ENCODE measurements at places on chromosomes 16 and 17.

GRCh38 chr17:80703142-80703478 lies 158.5 kb downstream of the RPTOR start:
- peak; percentile 58 for DNase-seq

DNA sequence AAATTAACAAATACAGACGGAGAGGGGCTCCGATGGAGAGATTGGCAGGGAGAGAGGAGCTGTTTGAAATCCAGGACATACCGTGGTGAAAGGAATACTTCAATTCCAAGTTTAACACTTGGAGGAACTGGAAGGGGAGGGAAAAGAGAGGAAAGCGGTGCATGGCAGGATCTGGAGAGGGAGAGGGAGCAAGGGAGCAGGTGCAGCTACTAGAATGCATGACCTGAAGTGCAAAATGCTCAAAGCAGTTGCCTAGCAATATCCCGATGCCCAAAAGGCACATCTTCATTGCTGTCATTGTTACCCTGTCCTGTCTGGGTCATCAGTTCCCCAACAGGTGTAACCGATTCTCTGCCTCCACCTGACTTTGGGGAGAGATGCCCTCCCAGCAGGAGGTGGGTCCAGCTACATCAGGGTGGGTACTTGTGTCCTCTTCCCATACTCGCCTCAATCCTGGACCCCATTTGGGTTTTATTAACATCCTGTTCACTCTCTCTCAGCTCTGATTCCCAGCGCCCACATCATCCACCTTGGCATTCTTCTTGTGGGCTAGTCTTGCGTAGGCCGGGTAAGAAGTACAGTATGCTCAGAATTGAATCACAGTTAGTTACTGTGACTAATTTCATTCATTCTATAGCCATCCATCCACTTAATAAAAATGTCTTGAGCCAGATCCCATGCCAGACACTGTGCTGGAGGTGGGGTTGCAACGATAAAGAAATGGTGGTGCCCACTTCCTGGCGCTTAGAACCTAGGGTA lies 37.4 kb upstream of the EMP2 start:
- no peak for DNase-seq

DNA sequence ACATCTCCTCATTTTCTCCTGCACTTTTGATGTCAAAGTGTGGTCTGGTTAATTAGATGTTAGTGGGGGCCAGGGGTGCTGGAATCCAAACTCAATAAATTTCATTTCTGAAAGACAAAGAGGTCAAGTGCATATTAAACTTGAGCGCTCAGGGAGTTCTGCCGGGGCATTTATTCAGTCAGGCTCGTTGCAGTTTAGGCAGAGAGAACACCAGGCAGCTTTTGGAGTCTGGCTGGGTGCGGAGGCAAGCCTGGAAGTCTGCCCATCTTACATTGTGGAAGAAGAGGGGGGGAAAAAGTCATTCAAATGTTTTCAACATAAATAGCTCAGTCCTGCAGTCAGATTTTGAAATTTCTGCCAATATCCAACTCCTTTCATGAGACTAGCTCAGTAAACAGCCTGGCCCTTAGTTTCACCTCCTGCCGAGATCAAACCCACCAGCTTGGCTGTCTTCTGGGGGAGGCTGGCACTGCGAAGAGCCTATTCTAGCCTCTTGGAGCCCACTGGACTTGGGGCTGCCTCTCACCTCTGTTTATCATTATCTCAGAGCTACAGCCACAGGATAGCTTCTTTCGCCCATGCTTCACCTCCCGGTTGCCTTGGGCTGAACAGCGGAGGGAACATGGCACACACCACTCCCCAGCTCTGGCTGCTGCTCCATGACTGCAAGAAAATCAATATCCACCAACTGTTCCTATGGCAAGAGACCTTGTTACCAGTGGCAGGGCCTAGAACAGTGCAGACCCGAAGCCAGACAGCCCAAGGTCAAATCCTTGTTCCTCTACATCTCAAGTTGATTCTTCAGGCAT lies 177.4 kb upstream of the CDH5 start:
- no peak for DNase-seq

DNA sequence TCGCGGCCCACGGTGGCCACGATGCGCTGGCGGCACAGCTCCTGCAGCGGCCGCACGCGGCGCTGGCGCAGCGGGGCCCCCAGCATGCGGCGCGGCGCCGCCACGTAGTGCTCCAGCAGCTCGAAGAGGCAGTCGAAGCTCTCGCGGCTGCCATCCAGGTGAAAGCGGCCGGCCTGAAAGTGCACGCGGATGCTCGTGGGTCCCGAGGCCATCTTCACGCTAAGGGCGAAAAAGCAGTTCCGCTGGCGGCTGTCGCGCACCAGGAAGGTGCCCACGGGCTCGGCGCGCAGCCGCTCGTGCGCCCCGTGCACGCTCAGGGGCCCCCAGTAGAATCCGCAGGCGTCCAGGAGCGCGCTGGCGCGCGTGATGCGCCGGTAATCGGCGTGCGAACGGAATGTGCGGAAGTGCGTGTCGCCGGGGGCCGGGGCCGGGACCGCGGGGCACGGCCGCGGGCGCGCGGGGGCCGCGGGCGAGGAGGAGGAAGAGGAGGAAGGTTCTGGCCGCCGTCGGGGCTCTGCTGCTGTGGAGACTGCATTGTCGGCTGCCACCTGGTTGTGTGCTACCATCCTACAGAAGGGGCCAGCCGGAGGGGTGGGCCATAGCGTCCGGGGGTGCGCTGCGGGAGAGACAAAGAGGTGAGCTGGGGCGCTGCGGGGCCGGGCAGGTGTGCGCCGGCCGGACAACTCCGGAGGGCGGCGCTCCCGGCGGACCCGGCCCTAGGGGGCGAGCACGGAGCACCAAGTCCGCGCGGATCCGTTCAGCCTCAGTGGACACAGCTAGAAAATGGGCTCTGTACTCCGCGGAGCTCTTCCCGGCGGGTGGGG lies 879 bp downstream of the SOCS1 start:
- DNase-seq: peak; percentile 68

GRCh38 chr17:82668631-82669099 lies 20.4 kb upstream of the WDR45B start:
- peak; percentile 32 for DNase-seq

GRCh38 chr16:78105517-78105916 lies 6.1 kb downstream of the WWOX start:
- DNase-seq: no peak

- DNase-seq: peak; percentile 53
Measured at GRCh38 chr17:35073991-35074627, 10.6 kb upstream of the RFFL start.

DNA sequence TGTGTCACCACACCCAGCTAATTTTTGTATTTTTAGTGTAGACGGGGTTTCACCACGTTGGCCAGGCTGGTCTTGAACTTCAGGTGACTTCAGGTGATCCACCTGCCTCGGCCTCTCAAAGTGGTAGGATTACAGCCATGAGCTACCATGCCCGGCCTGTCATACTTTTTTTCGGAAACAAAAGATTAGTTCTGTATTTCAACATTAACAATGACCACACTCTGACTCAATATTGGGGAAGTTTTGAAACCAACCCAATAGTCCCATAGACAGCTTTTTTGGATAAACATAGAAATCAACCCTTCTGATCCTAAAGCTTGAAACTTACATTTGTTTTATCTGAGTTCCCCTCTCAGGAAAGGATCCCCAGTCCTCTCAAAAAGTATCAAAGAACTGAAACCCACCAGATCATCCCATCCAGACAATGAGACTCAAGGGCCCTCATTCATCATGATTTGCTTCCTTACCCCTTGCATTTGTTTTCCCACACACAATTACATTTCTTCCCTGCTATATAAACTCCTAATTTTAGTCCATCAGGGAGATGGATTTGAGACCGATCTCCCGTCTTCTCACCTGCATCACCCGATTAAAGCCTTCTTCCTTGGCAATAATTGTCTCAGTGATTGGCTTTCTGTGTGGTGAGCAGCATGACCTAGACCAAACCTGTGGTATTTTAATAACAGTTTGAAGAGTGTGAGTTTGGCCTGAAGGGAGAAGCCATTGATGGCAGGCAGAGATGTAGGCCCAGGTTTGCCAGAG lies 7.2 kb upstream of the AGRP start:
- DNase-seq: no peak

GRCh38 chr16:4924593-4925292 lies 12.2 kb downstream of the PPL start:
- no peak for DNase-seq

DNA sequence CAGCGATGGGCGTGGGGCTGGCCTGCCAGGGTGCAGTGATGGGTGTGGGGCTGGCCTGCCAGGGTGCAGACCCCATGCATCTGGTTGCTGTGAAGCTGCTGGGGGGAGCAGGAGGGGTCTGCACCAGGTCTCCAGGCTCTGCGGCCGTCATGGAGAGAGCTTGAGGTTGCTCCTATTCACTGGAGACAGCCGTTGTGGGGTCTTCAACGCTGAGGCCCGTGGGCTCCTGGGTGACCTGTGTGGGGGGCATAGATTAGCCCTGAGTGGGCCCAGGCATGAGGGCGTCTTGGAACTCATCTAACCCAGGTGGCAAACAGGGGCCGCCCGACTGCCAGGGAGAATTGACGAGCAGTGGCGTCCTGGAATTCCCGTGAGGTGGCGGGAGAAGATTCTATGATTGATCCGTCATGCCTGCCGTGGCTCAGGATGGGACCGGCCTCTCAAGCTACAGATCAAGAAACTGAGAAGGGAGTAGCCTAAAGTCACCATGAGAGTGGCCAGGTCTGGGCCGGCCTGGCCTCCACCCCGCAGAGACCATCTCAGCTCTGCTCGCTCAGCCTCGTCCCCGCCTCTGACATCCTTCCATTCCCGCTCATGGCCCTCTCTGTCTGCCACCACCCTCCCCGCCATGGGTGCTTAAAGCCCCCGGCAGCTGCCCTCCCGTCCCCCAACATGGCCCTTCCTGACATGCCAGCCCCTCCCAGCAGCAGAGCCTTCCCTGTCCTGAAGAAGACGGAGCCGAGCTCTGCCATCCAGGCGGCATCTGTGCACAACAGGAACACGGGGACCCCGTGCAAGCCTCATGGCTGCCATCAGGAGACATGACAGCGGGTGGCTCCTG lies 50.7 kb upstream of the ACSF3 start:
- no peak for DNase-seq

- DNase-seq: no peak
Measured at GRCh38 chr17:73643852-73644144, 447 bp downstream of the SDK2 start.

DNA sequence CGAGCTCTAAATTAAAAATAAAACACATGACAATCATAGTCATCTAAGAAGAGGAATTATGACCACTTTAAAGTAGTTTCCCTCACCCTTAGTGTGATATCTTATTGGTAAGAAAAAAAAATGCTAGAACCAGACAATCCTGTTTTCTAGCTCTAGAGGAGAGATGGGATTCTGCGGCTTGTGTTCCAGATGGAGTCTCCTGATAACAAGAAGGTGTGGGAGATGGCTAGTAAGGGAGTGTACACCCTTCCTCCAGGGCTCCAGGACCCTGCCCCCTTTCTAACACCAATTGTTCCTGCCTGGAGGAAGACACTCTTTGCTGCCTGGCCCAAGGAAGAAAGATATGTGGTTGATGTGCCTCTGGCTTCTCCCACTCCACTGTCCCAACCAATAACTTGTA lies 68.8 kb upstream of the FBXO47 start:
- DNase-seq: no peak

DNA sequence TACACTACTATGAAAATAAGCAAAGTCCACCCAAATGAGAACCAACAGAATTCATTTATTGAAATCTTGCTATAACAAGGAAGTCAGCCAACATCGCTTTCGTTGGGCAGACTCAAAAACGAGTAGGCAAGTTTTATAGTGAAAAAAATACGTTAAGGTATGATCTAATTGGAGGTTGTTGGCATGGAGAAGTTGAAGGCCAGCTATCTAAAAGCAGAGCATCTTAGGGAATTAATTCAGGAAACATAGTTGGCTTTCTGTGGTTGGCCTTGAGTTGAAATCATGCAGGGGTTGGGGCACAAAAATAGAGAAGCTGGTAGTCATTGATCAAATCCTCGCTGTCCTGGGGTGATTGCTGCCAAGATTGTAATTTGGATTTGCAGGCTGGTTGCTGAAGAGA lies 118.3 kb downstream of the PPM1E start:
- DNase-seq: no peak

GRCh38 chr17:34542700-34543336 lies 36.6 kb upstream of the TMEM132E start:
- peak; percentile 68 for DNase-seq

GRCh38 chr16:86241681-86242080 lies 268.6 kb upstream of the FOXF1 start:
- no peak for DNase-seq

DNA sequence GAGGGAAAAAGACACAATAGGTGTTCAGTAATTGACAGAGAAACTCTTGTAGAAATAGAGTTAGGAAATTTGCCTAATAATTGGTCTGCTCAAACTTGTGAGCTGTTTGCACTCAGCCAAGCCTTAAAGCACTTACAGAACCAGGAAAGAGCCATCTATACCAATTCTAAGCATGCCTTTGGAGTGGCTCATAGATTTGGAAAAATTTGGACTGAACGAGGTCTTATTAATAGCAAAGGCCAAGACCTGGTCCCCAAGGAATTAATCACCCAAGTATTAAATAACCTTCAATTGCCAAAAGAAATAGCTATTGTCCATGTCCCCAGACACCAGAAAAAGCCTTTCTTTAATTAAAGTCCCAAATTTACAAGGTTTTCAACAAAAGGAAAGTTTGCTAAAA lies 90.3 kb downstream of the EMP2 start:
- DNase-seq: no peak

- DNase-seq: no peak
Measured at GRCh38 chr17:42748908-42749798, 4.3 kb upstream of the EZH1 start.

DNA sequence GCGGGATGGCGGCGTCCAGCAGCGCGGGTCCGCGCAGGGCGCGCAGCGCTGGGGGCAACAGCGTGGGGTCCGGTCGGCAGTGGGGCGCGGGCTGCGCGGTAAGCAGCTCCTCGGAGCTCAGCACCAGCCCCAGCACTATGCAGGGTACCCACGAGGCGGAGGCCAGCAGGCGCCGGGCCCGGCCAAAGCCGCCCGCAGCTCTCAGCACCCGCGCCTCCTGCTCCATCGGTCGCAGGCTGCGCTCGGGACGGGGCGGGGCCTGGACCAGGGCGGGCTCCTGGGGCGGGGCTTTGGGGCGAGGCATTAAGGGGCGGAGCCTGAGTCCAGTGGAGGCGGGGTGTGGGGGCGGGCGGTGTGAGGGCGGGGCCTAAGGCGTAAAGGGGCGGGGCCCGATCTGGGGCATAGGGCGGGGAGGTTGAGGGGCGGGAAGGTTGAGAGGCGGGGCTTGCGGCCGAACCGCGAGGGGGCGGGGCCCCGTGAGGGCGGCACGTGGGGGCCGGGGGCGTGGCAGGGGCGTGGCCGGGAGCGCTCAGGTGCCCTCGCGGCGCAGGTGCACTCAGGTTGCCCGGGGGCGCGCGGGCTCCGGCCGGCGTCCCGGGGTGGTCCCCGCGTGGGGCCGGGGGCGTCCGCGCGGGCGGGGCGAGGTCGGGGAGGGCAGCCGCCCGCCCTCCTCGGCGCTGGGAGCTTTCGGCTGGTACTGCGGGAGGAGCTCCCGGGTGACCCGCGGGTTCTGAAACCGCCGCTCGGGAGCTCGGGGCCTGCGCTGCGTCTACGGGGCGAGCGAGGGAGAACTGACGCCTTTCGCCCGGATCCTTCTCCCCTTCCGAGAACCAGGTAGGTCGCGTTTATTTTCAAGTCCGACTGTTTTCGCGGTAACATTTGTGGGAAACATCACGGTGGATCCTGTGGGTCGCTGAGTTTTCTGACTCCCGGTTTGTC lies 1.4 kb upstream of the SLC22A31 start:
- peak; percentile 87 for DNase-seq

- peak; percentile 67 for DNase-seq
Measured at GRCh38 chr17:43907998-43908721, 824 bp upstream of the MPP2 start.

Data from CD4-positive, alpha-beta T cell treated with Interleukin-17A for 1 hour (primary cell).